Stimulated activated CD4-positive, alpha-beta T cell treated with anti-CD3 and anti-CD28 coated beads, Interleukin-2, amount 100 ng/mL, for 24 hours (primary cell): ENCODE measurements at places on chromosomes 7 and 10.

GRCh38 chr7:85392326-85392725, 205.5 kb upstream of the SEMA3D start:
- DNase-seq, result no peak

- DNase-seq, result no peak
These were observed 237.6 kb downstream of the KCNMA1 start for GRCh38 chr10:77400033-77400432.

- no peak for DNase-seq
These were observed 102.1 kb downstream of the VPS41 start for GRCh38 chr7:38806912-38807311.

DNA sequence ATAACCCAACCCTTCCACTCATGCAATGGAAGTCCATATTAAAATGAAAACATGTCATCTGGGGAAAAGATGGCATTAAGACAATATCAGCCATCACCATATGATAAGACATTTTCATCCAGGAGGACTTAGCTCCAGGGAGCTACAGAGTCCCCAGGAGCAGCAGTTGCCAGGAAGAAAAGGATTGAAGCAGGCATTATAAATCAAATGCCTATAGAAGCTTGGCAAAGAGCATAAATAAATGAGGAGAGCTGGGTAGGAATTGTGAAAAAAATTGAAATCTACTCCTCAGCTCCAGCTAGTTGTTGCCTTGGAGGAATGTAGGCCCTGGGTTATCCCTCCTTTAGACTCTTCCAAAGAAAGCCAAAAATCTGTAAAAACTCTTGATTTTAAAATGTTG, 42.5 kb downstream of the FAM13C start:
- no peak for DNase-seq

- DNase-seq, result no peak
These were observed 165.5 kb downstream of the SND1 start for GRCh38 chr7:127817466-127817865.

GRCh38 chr10:70615784-70616522, 13.4 kb upstream of the PRF1 start:
- no peak for DNase-seq

- no peak for DNase-seq
These were observed 58.3 kb downstream of the TAF3 start for GRCh38 chr10:7876541-7877127.

- DNase-seq, result no peak
These were observed 7.5 kb downstream of the MET start for GRCh38 chr7:116679500-116679899.
